Activated naive CD8-positive, alpha-beta T cell treated with anti-CD3 and anti-CD28 coated beads for 36 hours (primary cell): ENCODE measurements at places on chromosomes 3 and 15. TPM values are rescaled to one million over a fixed set of nuclear protein-coding genes. Genes with fewer than 3 reads are reported as not detected.

DNA sequence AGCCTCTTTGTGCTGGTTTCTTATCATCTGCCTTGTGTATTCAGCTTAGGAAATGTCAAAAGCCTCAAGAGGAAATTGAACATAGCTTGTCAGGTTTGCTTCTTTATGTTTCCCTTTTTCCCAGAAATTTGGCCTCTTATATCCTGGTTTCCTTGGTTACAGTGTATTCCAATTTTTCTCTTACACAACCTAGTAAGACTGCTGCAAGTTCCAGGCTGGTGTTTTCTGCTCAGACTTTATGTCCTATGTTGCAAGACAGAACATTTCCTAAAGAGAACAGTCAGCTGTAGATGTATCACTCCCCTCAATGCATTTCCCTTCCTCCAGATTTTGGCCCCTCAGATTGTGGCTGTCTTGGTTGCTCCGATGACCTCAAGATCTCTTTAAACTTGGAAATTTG is 102.5 kb downstream of the SH3GL3 start:
- no peak for DNase-seq

GRCh38 chr3:177928172-177928873 is 607.9 kb upstream of the KCNMB2 start:
- no peak for DNase-seq

- no peak for DNase-seq
These were observed 171.3 kb upstream of the FAM3D start for GRCh38 chr3:58837856-58838255.

- DNase-seq, result peak; percentile 31
These were observed 148.6 kb downstream of the CD47 start for GRCh38 chr3:107942244-107942643.

- DNase-seq, result no peak
These were observed 218.2 kb upstream of the TPM1 start for GRCh38 chr15:62824111-62825015.

- no peak for DNase-seq
These were observed 16.9 kb downstream of the DUSP7 start for GRCh38 chr3:52039426-52039825.

DNA sequence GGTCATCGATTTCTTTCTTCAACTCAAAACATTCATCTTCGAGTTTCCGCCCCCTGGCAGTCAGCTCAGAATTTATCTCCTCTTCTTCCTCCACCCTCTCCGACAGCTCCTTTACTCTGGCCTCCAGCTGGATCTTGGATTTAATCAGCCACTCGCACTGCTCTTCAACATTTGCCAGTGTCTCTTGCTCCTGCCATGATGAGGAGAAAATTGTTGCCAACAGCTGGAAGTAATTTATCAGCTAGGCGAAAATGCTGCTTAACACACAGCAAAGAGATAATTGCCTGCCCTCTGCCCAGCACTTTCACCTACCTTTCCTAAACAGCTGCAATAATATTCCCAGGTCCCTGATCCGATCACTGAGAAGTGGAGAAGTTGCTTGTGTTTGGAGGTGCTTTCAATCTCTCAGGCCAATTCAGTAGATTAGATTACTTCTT is 69.3 kb downstream of the MYH15 start:
- no peak for DNase-seq

GRCh38 chr3:124633524-124633923 is 96.7 kb upstream of the UMPS start:
- no peak for DNase-seq

DNA sequence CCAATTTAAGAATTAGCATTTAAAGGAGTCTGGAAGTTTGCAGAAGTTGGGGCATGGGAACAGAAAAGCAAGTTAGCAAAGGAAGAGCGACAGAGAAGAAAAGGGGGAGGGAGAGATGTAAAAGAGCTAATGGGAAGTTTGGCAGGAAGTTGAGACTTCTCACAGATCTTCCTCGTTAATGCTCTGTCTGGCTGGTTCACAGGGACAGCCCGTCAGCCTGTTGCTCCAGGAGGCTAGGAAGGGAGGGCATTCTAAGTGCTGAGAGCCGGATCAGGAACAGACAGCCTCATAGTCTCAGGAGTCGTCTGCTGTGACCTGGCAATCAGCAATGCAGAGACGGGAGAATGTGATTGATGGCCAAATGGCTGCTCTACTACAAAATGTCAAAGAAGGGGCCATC is 150.3 kb downstream of the AGBL1 start:
- DNase-seq, result no peak

GRCh38 chr15:65176056-65176455 is 9.1 kb downstream of the CLPX start:
- no peak for DNase-seq

- DNase-seq, result no peak
These were observed 80.5 kb upstream of the PLXND1 start for GRCh38 chr3:129686941-129687340.

DNA sequence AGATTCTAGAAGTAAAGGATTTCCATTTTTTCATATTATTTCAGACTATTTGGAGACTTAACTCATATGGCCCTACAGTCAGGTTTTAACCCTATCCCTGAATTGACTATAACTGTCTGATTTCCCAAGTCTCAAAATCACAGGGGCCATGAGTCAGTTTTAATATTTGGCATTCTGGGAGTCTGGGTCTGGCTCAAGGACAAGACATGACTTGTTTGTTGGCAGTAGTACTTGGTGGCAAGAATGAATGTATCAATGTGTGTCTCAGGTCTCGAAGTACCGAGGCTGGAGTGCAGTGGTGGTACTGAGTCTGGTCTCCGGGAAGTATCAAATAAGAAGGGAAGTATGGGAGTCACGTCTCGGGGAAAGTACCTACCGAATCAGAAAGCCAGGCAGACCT is 10.8 kb downstream of the UMPS start:
- DNase-seq, result no peak

GRCh38 chr3:187912007-187912406 is 166.7 kb upstream of the BCL6 start:
- no peak for DNase-seq

- no peak for DNase-seq
These were observed 78.7 kb downstream of the USP13 start for GRCh38 chr3:179731544-179731943.

- DNase-seq, result no peak
These were observed 12.1 kb upstream of the APEH start for GRCh38 chr3:49662021-49662420.

DNA sequence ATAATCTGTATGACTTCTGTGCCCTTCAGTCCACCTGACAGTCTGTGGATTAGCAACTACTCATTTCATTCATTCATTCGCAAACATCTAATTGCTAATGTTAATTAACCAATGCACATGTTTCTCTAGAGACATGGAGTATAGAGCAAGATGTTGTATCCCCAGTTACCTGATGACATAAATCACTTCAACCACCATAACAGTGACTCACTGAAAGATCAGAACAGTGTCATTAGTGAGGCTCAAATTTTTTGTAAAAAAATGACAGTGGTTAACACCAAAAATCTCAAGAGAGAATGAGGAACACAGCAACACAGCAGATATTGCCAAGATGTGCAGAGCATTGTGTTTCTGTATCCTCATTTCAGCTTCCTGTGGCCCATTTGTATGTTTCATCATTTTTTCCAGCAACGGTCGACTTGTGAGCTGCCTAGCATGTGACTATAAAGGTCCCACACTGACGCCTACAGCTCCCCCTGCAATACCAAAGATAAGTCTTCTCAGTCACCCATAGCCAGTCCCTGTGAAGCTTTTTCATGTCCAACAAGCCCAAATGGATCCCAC is 3.7 kb upstream of the PLD1 start:
- DNase-seq, result peak; percentile 25

DNA sequence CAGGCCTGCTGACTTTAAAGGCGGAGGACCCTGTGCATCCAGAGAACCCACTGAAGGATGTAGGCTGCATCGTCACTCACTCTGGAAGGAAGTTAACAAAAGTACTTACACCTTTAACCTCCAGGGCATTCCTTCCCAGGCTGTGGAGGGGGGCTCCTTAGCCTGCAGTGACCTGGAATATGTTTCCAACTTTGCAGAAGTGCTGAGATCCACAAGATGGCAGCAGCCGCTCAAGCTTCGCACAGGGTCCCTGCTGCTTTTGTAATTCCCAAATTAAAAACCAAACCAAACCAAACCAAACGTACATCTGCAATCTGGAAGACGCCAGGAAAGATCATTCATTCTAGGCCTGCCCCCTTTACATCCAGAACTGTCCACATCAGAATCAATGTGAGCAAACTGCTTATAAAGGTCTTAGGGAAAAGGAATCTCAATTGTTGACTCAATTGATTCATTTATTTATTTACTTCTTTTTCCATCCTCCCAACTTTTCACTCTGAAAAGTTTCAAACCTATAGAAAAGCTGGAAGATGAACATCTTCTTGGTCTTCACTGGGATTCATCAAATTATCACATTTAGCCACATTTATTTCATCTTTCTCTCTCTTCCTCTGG is 70.5 kb upstream of the KLHL25 start:
- no peak for DNase-seq

GTPBP8 gene
- 26.6 TPM for total RNA-seq

KLF15 gene
- 0.42 TPM for total RNA-seq

C3orf20 gene
- total RNA-seq, result not detected

MST1R gene
- 0.74 TPM for total RNA-seq

HTR3C gene
- total RNA-seq, result not detected

OSBPL10 gene
- 5.4 TPM for total RNA-seq

ZSCAN2 gene
- total RNA-seq, result 5.9 TPM

DUOXA2 gene
- total RNA-seq, result not detected

CPN2 gene
- not detected for total RNA-seq
